Muscle of back (tissue), 13 donors: ENCODE measurements at places on chromosomes 2 and 18. TPM values are rescaled to one million over a fixed set of nuclear protein-coding genes. Genes with fewer than 3 reads are reported as not detected.

Gene INHA
- 0.49 TPM for polyA plus RNA-seq

GRCh38 chr2:150938527-150938926 lies 323.1 kb downstream of the RBM43 start:
- no peak for DNase-seq

GRCh38 chr2:237532160-237532559 lies 34.2 kb upstream of the PRLH start:
- no peak for DNase-seq

DNA sequence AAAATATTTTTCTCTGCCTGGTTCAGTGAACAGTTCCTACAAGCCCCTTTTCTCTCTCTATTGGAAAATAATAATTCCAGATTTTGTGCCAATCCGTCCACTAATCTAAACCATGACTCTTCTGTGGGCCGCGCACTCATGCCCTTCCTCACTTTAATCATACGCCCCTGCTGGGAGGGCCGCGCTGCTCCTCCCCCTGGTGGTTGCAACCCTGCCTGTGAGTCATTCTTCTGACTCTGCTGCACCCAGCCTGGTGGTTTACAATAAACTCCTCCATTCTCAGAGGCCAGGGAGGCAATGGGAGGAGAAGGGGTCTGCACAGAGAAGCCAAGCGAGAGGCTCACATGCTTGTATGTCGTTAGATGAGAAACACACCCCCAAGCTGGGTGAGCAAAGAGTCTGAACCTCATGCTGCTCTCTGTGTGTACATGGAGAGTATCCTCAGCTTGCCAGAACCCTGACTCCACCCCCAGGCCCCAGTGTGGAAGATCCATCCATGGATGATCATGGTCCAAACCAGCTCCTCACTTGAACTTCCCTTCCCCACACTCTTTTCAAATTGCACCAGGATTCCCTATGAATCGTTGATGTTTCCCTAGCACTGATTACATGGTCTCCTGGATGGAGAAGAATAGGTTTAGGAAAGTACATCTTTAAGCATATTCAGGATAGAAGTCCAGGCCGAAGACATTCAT lies 228.9 kb downstream of the ANKRD30B start:
- no peak for DNase-seq

DNA sequence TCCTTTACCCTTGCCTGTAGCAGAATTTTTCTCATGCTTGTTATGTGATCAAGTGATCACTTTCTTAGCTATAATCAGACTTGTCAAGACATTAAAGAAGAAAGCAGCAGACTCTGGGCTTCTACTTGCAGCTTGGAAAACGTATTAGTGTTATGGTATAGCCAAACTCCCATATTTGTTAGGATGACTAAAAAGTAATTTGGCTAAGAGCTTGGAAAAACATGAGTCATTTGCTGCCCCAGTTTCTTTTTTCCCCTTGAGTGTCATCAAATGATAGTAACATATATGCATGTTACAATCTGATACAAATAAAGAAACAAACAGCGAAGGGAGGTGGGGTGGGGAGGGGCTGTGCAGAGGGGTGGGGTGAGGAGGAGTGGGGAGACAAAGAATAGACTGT lies 155.5 kb downstream of the IKZF2 start:
- DNase-seq = no peak

Gene MAP3K19
- not detected for polyA plus RNA-seq

- no peak for DNase-seq
These were observed 70.7 kb downstream of the SPOPL start for GRCh38 chr2:138572318-138572717.

DNA sequence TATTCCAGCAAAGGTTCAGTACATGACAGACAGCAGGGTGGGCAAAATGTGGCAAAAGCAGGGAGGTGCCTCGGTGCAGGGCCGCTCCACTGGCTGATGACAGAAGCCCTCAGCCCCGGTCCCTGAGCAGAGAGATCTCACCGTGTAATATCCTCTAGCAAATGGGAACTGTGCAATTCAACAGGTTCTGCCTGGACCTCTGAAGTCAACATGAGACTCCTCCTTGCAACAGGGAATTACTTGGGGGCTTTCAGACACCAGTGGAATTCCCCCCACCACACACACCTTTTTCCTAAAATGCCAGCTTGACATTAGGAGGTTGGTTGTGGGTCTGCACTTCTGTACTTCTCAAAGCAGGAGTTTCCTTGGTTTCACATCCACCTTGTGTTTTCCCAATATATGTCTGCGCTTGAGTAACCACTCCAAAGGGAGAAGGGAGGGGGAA lies 50.8 kb downstream of the SPRED2 start:
- DNase-seq = no peak

DNA sequence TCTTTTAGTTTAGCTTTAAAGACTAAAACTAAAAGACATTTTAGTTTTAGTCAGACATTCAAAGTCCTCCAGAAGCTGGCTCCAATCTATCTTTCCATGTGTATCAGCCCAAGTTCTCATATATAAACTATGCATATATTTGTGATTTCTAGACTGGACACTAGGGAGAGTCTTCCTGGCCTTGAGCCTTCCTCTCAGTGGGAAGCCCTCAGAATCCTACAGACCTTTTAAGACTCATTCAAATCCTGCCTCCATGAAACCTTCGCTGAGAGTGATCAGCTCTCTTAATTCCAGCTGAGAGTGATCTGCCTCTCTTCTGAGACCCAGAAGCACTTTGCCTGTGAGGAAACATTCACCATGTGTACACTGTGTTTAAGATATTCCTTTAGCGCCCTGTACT lies 452.7 kb downstream of the TGIF1 start:
- DNase-seq = no peak

- peak; percentile 46 for DNase-seq
These were observed 322.9 kb upstream of the KCNJ3 start for GRCh38 chr2:154375579-154375931.

DNA sequence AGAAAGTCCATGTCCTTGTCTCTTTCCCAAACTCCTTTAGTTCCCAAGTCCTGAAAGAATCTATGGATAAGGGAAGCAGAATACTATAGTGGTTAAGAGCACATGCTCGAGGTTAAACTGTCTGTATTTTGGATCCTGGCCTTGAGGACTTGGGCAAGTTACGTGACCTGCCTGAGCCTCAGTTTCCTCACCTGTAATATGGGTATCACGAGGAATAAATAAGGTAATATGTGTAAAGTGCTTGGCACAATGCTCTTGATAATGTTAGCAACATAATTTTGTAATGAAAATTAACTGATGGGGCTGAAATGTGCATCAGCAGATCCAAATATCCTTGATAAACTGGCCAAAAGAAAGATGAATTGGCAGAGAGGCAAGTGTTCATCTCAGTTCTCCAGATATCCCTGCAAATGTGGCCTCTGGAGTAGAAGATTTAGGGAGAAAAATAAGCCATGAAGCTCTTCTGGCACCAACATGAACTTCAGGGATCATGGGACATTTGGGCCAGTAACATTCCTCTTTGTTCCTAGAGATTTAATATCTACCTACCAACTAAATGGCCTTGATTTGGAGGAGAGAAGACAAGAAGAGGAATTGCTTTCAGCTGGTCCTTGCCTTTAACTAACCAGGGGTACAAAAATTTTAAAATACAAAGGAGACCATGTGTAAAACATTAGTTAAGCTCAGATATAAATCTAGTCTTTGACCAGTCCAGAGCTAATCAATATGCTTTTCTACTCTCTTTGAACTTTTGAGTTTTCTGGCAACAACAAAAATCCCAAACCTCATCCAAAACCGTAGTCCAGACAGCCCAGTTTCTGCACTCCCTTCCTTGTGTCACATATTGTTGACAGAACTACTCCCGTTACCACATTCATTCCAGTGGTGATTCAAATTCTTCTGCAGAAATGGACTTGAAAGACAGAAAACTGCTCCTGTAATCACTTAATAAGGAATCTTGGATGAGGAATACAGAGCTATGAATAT lies 52.7 kb upstream of the EML4 start:
- DNase-seq = no peak

Gene ZBTB7C
- 4.3 TPM for polyA plus RNA-seq

DNA sequence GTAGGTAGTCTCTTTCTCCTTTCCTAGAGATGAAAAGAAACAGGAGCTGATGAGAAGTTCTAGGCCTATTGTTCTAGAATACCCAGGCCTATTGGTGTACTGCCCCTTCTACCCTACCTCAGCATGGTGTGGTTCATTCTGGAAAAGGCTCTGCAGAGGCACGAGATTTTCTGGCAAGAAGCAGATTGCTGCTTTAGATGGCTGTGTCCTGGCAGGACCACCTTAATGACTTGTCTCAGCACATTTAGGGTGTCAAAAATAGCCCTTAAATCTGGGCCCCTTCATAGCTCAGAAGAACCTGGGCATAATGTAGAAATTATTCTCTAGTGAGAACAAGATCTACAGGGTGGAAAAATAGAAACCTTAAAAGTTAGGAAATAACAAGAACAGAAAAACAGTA lies 87.9 kb downstream of the BCL2L11 start:
- DNase-seq = no peak

DNA sequence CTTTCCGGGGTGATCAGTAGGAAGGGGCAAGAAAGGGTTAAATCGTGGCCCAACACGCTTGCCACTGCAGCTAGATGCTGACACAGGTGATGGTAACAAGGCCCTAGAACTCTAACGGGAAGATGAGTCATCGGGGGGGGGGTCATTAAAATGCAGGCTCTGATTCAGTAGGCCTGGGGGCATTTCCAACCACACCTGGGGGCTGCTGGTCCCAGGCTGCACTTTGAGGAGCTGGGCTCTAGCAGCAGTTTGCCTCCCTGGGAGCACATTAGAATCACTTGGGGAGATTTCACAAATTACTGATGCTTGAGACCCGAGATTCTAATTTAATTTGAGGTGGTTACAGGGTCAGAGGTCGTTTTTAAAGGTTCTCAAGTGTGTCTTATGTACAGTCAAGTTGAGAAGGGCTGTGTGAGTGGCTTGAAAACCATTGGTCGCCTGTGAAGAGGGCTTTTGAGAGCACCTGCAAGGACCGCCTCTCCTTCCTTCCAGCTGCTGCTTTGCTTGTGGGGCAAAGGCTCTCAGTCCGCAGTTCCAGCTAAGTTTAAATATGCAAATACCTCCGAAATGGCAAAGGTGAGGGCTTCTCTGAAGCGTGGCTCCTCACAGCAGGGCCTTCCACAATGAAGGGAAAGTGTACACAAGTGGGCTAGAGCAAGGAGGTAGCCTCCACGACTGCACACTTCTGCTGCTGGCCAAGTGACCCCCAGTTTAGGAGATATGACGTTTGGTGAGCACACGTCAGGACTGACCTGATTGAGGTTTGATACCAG lies 128.0 kb upstream of the MSH6 start:
- no peak for DNase-seq

- no peak for DNase-seq
These were observed 78.3 kb downstream of the VWC2L start for GRCh38 chr2:214489181-214489580.

DNA sequence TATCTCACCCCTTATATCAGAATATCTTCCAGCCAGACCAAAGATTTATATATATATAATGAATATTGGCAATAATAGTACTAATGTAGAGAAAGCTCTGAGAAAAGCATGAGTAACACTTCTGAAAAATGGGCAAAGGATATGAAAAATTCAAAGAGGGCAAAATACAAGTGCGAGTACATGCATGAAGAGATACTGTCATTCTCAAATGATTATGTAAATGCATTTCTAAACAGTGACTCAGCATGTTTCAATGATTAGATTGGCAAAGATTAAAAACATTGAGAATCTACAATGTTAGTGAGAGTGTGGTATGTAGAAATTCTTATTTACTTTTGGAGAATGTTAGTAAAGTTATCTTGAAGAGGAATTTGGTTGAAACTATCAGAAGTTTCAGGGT lies 118.3 kb upstream of the NEDD4L start:
- no peak for DNase-seq

GRCh38 chr2:208086029-208086428 lies 38.3 kb downstream of the CRYGD start:
- DNase-seq = no peak

- DNase-seq = no peak
These were observed 855.1 kb upstream of the ACVR2A start for GRCh38 chr2:146989741-146990140.

Gene ASB18
- 6.3 TPM for polyA plus RNA-seq

Gene TLX2
- not detected for polyA plus RNA-seq

DNA sequence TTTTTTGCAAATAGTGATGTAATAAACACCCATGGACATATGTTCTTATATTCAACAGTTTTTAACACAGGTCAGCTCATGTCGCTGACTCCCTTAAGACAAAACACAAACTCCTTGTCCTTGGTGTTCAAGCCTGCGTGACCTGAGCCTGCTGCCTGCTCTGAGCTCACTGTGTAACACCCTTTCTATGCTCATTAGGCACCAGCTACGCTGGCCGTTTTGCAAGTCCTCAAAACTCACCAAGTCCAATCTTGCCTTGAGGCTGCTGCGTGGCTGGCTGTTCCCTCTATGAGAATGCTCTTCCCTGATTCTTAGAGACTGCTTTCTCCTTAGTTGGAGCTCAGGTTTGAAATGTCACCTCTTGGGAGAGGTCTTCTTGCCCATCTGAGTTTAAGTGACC lies 100.5 kb upstream of the GLI2 start:
- DNase-seq = no peak

- DNase-seq = no peak
These were observed 12.3 kb upstream of the NEU4 start for GRCh38 chr2:241796610-241797138.

- no peak for DNase-seq
These were observed 27.0 kb downstream of the KLF7 start for GRCh38 chr2:207138627-207139297.

- no peak for DNase-seq
These were observed 41.5 kb downstream of the SP140 start for GRCh38 chr2:230267059-230267458.

Gene TTR
- 0.67 TPM for polyA plus RNA-seq

DNA sequence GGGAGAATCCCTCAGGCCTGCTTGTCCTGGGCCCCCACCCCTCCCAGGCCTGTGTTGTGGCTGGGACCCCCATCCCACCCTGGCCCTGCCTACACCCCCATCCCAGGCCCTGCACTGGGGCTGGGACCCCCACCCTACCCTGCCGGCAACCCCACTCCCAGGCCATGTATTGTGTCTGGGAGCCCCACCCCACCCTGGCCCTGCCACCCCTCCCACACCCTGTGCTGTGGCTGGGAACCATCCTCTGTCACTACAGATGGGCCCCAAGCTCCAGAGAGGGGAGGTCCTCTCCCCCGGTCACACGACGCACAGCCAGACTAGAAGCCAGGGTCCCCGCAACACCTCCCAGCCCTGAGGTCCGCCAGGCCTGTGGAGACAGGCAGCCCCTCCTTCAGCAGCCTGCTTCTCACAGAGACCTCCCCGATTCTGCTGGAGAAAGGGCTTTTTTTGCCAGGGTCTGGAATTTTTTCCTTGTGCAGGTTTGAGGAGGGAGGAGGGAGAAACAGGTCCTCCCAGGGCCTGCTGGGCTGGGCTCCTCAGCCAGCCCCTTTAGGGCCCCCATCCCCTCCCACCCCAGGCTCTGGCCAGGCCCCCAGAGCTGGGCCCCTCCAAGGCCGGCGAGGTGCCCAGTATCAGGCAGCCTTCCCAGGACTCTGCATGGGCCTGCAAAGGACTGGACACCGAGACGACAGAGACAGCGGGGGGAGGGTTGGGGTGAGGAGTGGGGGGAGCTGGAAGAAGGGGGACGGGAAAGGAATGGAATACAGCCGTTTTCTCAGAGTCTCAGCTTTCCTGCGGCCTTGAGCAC lies 28.0 kb downstream of the KIF1A start:
- peak; percentile 19 for DNase-seq
